GM12865 (cell line): ENCODE measurements at places on chromosomes 16 and 17.

DNA sequence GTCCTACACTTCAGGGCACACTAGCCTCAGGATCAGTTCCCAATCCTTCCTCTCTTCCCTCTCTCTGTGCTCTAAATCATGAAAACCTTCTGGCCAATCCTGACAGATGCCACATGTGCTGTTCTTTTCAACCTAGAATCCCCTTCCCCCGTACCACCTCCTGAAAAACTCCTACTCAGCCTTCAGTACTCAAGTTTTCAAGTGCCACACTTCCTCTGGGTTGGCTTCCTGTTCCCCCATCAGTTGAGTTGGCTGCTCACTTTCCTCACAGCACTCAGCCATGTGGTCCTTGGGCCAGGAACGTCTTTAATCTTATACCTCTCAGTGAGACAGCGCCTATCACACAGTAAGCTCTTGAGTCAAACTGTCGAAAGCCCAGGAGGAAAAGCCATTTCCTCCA lies 3.3 kb downstream of the ASPHD1 start:
- no peak for DNase-seq

DNA sequence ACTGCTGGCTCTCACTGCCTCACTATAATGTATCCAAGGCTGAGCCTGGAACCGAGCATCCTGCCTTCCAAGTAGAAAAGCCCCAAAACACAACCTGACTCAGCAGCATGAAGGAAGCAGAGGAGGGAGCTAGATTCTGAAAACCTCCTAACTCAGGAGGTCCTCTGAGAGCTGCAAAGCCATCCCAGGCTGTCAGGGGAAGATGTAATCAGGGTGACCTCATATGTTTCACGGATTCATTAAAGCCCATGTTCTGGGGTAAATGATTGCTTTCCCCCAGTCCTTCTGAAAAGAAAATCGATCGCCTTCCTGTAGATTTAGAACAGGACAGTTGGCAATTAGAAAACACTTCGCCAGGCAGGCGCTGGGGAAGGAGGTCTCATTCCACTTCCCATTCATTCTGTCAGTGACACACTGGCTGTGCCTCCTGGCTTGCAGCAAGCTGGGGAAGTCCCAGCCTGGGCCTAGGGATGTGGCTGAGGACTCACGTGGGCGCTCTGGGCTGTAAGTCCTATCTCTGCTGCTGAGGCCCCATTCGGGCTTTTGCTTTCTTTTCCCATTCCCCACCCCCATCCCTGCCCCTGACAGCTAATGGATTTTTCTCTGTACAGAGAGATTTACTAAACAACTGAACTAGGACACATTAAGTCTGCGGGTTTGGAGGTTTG lies 75.7 kb upstream of the TMEM132E start:
- DNase-seq = peak; percentile 50

- no peak for DNase-seq
These were observed 2.8 kb upstream of the TEFM start for GRCh38 chr17:30908717-30909420.

DNA sequence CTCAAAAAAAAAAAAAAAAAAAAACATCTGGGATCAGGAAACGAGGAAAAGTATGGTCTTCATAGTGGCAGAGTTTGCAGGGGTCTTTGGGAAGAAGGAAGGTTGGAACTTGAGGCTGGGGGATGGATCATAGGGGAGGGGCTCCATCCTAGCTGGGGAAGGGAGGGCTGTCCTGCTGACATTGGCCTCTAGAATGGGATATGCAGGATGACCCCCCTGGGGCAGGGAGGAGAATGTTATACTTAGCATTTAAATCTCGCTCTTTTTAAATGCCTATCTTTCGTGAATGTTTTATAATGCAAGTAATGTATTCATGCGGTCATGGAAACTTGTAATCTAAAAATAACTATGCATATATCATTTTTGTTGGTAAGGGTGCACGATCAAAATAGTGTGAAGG lies 33.2 kb downstream of the TMEM235 start:
- DNase-seq = no peak
